ENCODE measurements at places on chromosomes 16 and 17.

DNA sequence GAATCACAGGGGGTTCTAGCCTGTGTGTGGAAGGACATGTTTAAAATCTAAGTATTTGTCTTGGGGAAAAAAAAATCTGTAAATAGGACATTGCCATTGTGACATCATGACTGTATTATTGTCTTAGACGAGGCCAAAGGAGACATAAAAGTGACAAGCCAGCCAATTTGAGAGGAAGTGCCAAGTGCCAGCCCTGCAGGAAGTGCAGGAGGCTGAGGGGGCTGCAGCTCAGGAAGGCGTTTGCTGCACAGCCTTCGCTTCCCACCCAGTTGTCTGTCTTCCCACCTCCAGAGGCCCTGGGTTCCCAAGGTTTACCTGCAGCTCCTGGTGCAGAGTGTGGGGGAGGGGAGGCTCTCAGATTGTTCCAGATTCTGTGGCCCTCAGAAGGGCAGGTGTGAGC is 1.3 kb downstream of the ADCY7 start:
- no peak for DNase-seq

GRCh38 chr16:30186782-30187555 is 3.6 kb downstream of the CORO1A start:
- DNase-seq: peak; percentile 78

- DNase-seq: no peak
Observed at GRCh38 chr17:31072186-31072585, 22.6 kb upstream of the NF1 start.

- no peak for DNase-seq
Observed at GRCh38 chr17:77925831-77926543, 32.5 kb upstream of the TNRC6C start.

GRCh38 chr17:72254808-72255449 is 134.1 kb downstream of the SOX9 start:
- DNase-seq: no peak

DNA sequence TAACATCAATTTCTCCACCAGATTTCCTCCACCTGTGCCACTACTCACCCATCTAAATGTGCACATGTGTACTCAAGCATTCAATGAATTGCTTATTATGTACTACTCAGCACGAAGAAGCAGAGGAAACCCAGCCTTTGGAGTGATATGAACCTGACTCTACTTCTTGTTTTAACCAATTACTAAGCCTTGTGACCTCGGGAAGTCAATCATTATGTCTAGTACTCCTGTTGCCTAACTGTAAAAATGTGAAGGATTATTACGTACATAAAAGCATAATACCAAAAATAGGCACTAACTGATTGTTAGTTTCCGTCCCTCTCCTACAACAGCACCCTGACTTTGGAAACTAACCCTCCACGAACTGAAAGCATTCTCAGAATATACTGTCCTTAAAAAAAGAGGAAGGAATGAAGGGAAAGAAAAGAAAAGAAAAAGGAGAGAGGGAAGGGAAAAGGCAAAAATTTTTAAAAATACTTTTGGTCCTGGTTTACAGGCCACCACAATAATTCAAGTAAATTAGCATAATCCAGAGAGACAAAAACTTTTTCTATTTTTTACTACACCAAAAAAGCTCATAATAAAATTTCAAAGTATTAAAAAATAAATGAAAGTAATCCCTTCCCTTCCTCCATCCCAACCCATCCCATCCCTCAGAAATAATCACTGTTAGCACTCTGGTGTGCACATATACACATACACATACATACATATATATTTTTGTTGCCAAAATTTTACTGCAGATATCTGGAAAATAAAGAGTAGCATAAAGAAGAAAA is 53.6 kb downstream of the KANSL1 start:
- DNase-seq: no peak

GRCh38 chr17:74478420-74479100 is 12.1 kb downstream of the CD300A start:
- no peak for DNase-seq

DNA sequence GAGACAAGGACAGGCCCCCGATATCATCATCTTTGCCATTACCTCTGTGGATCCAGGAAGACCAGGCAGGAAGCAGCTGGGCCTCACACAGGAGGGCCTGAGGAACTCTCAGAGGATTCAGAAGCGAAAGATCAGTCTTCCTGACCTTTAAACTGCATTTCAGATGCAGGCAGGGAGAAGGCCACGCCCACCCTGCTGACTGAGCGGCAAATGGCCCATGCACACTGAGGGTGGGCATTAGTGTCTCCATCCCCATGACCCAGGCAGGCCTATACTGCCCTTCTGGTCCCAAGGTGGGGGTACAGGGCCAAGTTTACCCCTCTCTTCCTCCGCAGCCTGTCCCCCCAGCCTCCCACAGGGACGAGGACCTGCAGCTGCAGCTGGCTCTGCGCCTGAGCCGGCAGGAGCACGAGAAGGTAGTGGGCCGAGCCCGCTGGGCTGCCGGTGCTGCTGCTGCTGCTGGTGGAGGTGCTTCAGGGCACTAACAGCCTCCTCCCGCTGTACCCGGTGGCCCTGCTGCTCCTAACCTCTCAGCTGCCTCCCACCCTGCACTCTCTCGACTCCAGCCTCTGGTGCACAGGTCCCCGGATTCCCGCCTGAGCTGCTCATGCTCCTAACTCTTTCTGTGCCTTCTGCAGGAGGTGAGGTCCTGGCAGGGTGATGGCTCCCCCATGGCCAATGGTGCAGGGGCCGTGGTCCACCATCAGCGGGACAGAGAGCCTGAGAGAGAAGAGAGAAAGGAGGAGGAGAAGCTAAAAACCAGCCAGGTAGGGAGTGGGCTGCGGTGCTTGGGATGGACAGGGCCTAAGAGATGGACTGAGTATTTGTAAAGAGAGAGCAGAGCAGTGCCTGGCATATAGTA is 6.2 kb downstream of the EPN3 start:
- no peak for DNase-seq

DNA sequence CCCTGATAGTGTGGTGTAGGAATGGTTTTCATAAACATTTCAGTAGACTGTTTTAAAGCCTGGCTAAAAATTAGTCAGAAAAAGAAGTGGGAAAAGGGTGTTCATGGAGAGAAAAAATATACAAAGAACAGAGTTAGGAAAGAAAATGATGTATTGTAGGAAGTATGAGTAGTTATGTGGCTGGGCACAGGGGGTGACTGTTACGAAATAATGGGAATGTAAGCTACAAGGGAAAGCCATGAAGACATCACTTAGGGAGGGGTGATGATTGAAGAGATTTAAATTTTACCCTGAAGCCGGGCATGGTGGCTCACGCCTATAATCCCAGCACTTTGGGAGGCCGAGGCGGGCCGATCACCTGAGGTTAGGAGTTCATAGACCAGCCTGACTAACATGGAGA is 55.3 kb downstream of the NUP88 start:
- DNase-seq: no peak

GRCh38 chr16:1381612-1382406 is 30.1 kb downstream of the GNPTG start:
- no peak for DNase-seq

Data from stimulated activated CD8-positive, alpha-beta memory T cell treated with anti-CD3 and anti-CD28 coated beads, Interleukin-7, amount 100 ng/mL, for 4 hours (primary cell).